Tibial nerve (tissue), 4 donors: ENCODE measurements at places on chromosomes 1 and 21.

DNA sequence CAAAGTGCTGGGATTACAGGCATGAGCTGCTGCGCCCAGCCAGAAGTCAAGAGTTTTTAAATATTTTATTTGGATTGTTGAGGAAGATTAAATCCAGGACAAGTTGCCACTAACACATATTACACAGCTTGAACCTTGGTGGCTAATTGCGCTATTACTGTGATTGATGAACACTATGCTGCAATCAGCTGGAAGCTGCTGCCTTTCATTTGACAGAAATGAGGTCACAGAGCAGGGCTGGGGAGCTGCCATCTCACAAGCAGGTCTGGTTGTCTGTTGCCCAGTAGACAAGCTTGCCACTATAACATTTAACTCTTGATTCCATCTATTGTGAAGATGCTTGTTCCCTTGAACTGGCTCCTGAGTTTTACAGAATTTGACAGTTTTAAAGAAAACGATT lies 37.4 kb upstream of the NRDC start:
- no peaks in the 10 kb centered on the region for H3K36me3 ChIP-seq
- H3K4me3 ChIP-seq, result no peak overlapping the region

DNA sequence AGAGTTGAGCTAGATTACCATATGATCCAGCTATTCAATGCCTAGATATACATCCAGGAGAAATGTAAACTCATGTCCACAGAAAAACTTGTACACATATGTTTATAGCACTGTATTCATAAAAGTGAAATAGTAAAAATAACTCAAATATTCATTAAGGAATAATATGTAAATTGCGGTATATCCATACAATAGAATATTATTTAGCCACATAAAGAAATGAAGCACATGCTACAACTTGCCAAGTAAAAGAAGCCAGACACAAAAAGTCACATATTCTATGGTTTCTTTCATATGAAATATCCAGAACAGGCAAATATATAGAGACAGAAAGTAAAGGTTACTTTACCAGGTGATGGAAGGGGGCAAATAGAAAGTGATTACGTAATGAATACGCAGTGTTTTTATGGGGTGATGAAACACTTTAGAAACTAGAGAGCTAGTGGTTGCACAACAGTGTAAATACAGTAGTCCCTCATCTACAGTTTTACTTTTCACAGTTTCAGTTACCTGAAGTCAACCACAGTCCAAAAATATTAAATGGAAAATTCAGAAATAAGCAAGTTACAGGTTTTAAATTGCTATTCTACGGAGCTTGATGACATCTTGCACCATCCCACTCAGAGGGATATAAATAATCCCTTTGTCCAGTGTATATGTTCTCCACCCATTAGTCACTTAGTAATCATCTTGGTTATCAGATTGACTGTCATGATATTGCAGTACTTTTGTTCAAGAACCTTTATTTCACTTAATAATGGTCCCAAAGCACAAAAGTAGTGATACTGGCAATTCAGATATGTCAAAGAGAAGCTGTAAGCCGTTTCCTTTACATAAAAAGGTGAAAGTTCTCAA lies 62.3 kb downstream of the ZNF644 start:
- H3K36me3 ChIP-seq, result no peaks in the 10 kb centered on the region
- no peak for DNase-seq
- H3K27me3 ChIP-seq, result no peaks in the 10 kb centered on the region
- no peak overlapping the region for H3K27ac ChIP-seq

GRCh38 chr1:110888049-110888448 lies 15.1 kb downstream of the CD53 start:
- no peak overlapping the region for H3K4me3 ChIP-seq
- no peak for DNase-seq
- H3K27ac ChIP-seq, result no peak overlapping the region
- H3K4me1 ChIP-seq, result no peaks in the 10 kb centered on the region

DNA sequence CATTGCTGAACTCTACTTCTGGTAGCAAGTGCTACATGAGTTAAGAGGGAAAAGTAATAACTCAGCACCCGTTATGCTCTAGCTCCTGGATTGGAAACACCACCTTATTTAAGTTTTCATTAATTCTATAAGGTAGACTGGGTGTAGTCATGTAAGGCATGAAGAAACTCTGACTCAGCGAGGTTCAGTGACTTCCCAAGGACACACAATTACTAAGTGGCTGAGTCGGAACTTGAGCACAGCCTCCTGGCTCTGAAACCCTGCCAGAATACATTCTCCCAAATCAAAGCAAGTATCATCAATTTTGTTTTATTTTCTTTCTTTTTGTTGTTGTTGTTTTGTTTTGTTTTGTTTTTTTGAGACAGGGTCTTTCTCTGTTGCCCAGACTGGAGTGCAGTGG lies 29.1 kb upstream of the SCCPDH start:
- no peaks in the 10 kb centered on the region for H3K36me3 ChIP-seq
- H3K4me3 ChIP-seq, result no peak overlapping the region
- H3K27ac ChIP-seq, result no peak overlapping the region
- no peak for DNase-seq
- H3K27me3 ChIP-seq, result no peaks in the 10 kb centered on the region
- no peaks in the 10 kb centered on the region for H3K4me1 ChIP-seq

GRCh38 chr21:42114646-42115045 lies 43.5 kb downstream of the UMODL1 start:
- H3K27ac ChIP-seq, result no peak overlapping the region
- no peaks in the 10 kb centered on the region for H3K36me3 ChIP-seq
- H3K4me3 ChIP-seq, result no peak overlapping the region
- peaks cover 12% of the 10 kb centered on the region for H3K4me1 ChIP-seq

- H3K27me3 ChIP-seq, result peaks cover 35% of the 10 kb centered on the region
- no peak for DNase-seq
- H3K36me3 ChIP-seq, result no peaks in the 10 kb centered on the region
Measured at GRCh38 chr1:176904057-176904751, 260.3 kb downstream of the ASTN1 start.

DNA sequence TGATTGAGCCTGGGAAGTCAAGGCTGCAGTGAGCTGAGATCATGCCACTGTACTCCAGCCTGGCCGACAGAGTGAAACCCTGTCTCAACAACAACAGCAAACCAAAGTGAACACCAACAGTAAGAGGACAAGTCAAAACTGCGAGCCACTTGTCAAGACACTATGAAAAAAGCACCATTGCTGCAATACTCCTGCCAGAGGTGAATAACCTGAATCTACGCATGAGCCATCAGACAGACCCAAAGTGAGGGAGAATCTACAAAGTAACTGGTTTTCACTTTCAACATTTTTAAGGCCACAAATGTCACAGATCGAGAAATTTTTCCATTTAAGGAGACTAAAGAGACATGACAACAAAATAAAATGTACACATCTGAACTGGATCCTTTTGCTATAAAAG lies 21.9 kb downstream of the SYNJ1 start:
- no peak for DNase-seq
- no peak overlapping the region for H3K4me3 ChIP-seq
- no peaks in the 10 kb centered on the region for H3K4me1 ChIP-seq
- H3K36me3 ChIP-seq, result no peaks in the 10 kb centered on the region
- H3K27ac ChIP-seq, result no peak overlapping the region

DNA sequence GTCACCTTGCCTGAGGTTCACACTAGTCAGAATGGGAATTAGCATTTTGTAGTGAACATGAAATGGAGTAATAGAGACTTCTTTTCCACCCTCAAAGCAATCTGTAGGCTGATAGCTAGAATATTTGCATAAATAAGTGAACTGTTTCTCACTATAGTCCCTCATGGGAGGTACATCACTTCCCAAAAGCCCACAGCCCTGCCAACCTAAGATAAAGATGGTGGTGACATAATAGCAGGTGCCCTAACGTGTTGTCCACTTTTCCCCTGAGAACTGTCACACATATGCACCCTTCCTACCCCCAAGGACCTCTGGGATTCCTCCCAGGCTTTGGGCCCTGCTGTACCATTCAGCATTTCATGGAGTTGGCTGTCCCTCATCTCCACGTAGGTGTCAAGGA lies 4.4 kb downstream of the TMEM35B start:
- H3K4me1 ChIP-seq, result peaks cover 23% of the 10 kb centered on the region
- H3K27me3 ChIP-seq, result no peaks in the 10 kb centered on the region
- DNase-seq, result no peak
- H3K4me3 ChIP-seq, result no peak overlapping the region
- H3K27ac ChIP-seq, result no peak overlapping the region

- peaks cover 8% of the 10 kb centered on the region for H3K4me1 ChIP-seq
- no peak overlapping the region for H3K27ac ChIP-seq
- no peak for DNase-seq
Measured at GRCh38 chr1:34871443-34872132, 12.0 kb upstream of the SMIM12 start.

DNA sequence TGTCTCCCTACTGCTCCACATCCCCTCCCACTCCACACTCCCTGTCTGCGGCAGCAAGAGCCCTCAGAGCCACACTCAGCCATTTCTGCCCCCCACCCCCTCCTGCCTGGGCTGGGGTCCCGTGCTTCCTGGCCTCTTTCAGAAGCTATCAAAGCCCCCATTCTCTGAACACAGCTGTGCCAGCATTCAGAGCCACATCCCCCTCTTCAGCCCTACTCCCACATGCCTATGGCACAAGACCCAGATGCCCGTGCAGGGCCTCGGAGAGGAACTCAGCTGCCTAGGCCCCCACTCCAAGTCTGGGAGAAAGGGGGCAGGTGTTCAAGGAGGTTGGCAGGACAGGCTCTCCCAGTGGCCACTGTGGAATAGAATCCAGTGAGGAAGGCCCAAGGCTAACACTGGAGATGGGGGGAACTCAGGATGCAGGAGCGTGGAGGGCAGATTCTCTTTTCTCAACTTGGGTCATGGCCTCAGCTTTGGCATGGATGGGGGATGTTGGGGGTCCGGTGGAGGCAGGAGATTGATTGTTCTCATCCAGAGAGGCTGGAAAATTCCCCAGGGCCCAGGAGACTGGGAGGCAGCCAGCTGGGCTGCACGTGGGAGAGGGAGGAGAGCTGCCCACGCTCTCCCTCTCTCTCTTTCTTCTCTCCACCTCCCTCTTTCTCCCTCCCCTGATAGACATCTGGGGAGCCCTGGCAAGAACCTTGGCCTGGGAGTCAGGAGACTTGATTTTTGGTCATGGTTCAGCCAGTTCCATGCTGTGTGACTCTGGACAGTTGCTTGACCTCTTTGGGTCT lies 3.5 kb upstream of the BCAN start:
- H3K4me1 ChIP-seq, result no peaks in the 10 kb centered on the region
- H3K36me3 ChIP-seq, result no peaks in the 10 kb centered on the region
- H3K27me3 ChIP-seq, result no peaks in the 10 kb centered on the region
- DNase-seq, result no peak
- H3K4me3 ChIP-seq, result no peak overlapping the region

- no peak overlapping the region for H3K27ac ChIP-seq
- no peak overlapping the region for H3K4me3 ChIP-seq
- H3K36me3 ChIP-seq, result peaks cover 9% of the 10 kb centered on the region
- no peak for DNase-seq
- H3K27me3 ChIP-seq, result no peaks in the 10 kb centered on the region
Measured at GRCh38 chr1:46553506-46553905, 2.1 kb upstream of the KNCN start.

DNA sequence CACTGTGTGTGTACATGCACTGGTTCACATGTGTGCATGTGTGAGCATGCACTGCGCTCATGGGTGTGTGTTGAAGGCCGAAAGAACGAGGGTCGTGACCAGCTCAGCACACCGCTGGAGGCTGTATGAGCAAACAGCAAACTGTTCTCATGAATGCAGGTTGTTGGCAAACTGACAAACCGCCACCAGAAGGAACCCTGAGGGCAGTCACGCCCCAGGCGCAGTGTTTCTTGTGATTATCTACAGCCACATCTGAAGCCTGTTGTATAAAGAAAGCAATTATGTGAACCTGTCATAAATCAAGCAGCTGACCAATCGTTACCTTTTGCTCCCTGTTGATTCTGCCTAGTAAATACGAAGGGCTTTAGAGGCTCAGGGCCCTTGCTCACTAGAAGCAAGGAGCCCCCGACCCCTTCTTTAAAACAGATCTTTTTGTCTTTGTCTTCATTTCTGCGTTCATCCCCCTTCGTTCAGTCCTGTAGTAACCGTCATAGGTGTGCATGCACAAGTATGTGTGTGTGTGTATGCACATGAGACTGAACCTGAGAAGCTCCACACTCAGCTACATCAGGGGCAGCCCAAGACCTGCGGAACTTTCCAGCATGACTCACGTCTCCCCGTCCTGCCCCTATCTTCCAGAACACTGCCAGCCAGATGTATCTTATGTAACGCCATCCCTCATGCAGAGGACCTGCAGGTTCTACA lies 16.8 kb upstream of the RIPK4 start:
- no peaks in the 10 kb centered on the region for H3K36me3 ChIP-seq
- no peak for DNase-seq
- no peak overlapping the region for H3K27ac ChIP-seq
- H3K27me3 ChIP-seq, result peaks cover 82% of the 10 kb centered on the region
- no peaks in the 10 kb centered on the region for H3K4me1 ChIP-seq

DNA sequence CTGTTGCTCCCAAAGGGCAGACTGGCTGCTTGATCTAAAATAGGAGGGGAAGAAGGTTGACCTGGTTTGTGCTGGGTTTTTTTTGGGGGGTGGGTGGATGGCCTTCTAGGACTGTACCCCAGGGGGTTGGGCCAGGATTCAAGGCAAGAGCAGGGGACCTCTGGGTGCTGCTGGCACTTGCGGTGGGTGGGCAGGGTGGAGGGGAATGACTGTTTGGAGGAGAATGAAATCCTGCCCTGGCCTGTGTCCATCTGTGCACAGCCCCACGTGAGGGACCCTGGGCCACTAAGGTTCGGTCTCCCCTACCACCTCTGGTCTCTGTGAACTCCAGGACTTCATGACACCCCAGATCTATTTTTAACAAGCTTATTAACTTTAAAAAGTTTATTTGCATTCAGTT lies 414.2 kb downstream of the PTPRU start:
- H3K27me3 ChIP-seq, result no peaks in the 10 kb centered on the region
- no peaks in the 10 kb centered on the region for H3K4me1 ChIP-seq
- H3K27ac ChIP-seq, result no peak overlapping the region

DNA sequence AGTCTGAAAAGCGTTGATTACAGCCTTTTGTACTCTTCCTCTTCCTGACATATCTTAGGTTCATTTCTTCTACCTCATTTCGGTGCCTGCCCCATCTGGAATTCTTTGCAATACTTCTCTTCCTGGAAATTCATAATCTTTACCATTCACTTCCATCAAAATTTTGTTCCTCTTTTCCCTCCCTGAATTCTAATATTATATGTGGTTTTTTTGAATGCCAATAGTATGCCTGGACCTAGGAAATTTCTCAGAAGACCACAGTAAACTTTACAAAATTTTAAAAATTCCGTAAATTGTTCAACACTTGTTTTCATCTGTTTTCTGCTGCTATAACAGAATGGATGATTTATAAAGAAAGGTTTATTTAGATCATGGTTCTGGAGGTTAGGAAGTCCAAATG lies 76.8 kb downstream of the MAP3K7CL start:
- no peak overlapping the region for H3K4me3 ChIP-seq
- no peak overlapping the region for H3K27ac ChIP-seq
- no peak for DNase-seq
- no peaks in the 10 kb centered on the region for H3K27me3 ChIP-seq
- H3K4me1 ChIP-seq, result peaks cover 29% of the 10 kb centered on the region

- H3K4me1 ChIP-seq, result no peaks in the 10 kb centered on the region
- no peaks in the 10 kb centered on the region for H3K27me3 ChIP-seq
- no peak for DNase-seq
- peaks cover 7% of the 10 kb centered on the region for H3K36me3 ChIP-seq
- H3K4me3 ChIP-seq, result no peak overlapping the region
Measured at GRCh38 chr21:45827302-45827692, 154.3 kb upstream of the COL6A1 start.

GRCh38 chr1:218298398-218298797 lies 13.3 kb downstream of the RRP15 start:
- H3K36me3 ChIP-seq, result no peaks in the 10 kb centered on the region
- H3K27me3 ChIP-seq, result no peaks in the 10 kb centered on the region
- H3K4me3 ChIP-seq, result no peak overlapping the region
- H3K27ac ChIP-seq, result no peak overlapping the region
- H3K4me1 ChIP-seq, result no peaks in the 10 kb centered on the region
